ENCODE measurements at places on chromosomes 6 and 20. TPM values are rescaled to one million over a fixed set of nuclear protein-coding genes. Genes with fewer than 3 reads are reported as not detected.

C20orf202 gene
- not detected for total RNA-seq

SNAP25 gene
- total RNA-seq = 0.67 TPM

DNA sequence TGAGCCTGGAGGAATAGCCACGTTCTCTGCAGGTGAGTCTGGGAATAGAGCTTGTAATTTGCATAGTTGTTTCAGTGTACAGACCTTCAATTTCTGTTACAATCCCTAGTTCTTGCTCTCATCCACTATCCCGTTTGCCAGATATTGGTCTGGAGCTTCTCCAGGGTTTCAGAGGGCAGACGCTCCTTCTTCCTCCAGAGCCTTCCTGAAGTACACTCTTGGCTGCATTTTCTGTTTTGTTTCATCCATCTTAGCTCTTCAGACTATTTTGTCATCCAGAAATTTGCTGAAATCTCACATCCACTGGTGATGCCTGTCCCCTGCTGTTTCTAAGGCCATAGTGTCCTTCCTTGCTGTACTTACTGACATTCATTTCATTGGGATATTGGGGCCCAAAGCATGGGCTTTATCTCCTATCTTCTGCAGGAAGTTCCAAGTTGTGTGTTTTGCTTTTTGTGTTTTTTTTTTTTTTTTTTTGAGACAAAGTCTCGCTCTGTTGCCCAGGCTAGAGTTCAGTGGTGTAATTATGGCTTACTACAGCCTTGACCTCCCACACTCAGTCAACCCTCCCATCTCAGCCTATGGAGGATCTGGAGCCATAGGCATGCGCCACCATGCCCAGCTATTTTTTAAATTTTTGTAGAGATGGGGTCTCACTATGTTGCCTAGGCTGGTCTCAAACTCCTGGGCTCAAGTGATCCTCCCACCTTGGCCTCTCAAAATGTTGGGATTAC, 18.7 kb downstream of the CDS2 start:
- no peak for DNase-seq

GRCh38 chr20:33575282-33575681, 85.4 kb downstream of the CBFA2T2 start:
- no peak for DNase-seq

GRCh38 chr6:39362487-39362865, 40.0 kb upstream of the KCNK16 start:
- no peak for DNase-seq

- DNase-seq = no peak
These were observed 55.1 kb upstream of the LOC128125822 start for GRCh38 chr6:63517221-63517620.

DNA sequence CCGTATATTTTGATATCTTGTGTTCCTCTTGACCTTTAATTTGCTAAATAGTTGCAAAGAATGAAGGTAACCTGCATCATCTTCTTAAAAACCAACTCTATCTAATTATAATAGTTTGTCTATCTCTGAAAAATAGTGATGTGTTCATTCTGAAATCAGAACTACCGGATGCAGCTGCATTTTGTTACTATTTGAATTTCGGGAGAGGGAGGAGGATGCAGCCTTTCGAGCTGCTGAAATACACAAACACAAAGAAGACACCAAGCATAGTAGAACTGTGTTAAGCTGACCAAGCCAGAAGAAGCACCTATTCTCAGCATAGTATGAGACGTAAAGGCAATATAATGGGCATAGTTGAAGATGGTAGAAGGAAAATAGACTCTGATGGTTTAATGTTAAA, 33.1 kb downstream of the PTPN1 start:
- DNase-seq = no peak

BPI gene
- total RNA-seq = not detected

DNA sequence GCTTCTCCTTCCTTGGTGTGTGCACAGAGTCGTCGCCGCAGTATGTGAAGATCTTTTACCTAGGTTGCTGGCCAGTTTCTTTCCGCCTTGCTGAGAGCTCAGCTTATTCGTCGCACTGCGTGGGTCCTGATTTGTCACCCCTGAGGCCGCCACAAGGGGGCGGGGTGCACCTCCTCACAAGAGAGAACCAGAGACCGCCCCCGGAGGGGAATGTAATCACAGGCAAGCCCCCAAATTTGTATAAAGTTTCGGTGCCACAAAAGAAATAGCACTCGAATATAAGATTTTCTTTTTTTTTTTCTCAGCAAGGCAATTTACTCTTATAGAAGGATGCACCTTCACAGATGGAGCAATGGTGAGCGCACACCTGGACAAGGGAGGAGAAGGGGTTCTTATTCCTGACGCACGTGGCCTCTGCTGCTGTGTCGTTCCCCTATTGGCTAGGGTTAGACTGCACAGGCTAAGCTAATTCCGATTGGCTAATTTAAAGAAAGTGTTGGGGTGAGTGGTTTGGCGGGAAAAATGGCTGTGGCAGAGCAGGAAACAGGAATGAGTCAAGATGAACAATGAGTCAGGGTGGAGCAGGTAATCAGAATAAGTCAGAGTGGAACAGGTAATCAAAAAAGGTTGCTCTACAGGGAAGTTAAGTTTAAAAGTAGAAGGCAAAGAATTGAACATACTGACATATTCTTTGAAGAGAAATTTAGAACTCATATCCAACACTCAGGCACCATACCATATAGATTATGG, 19.5 kb downstream of the NCOA3 start:
- DNase-seq = peak; percentile 38

CEP250 gene
- 60.8 TPM for total RNA-seq

DDRGK1 gene
- 76.8 TPM for total RNA-seq

MED23 gene
- total RNA-seq = 25.5 TPM

TFEB gene
- total RNA-seq = 11.7 TPM

ALDH8A1 gene
- total RNA-seq = 0.24 TPM

- no peak for DNase-seq
These were observed 585.3 kb upstream of the BTBD3 start for GRCh38 chr20:11332381-11332780.

DNA sequence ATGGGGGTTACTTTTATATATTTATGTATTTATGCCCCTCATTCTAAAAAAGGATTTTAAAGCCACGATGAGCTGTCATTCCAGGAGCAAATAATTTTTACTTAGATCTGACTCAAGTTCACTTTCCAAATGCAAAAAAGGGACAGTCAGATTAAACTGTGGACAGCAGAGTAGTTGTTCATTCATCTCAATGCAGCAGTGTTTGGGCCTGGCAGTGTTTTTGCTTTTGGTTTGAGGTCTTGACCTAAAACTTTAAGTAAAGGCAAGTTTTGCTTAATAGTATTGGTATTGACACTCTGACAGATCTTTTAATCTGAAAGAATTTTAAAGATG, 13.9 kb downstream of the JARID2 start:
- no peak for DNase-seq

GRCh38 chr6:1901556-1901955, 291.8 kb downstream of the FOXC1 start:
- no peak for DNase-seq

DNA sequence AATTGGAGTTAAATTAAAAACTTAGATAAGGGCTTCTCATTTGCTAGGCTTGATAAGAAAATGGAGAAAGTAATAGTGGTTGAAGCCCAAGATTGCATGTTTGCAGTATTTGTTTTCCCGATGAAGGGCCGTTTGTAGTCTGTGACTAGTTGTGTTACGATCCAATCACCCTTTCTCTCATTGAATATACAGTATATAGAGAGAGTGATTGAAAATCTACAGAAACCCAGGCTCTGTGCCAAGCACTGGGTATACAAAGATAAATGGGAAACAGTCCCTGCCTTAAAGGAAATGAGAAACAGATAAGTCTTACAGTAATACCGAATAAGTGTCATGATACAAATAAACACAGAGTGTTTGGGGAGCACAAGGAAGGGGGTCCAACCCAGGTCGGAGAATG, 55.2 kb upstream of the CDKAL1 start:
- DNase-seq = no peak

GRCh38 chr6:53702316-53702715, 36.8 kb upstream of the KLHL31 start:
- DNase-seq = no peak

DNA sequence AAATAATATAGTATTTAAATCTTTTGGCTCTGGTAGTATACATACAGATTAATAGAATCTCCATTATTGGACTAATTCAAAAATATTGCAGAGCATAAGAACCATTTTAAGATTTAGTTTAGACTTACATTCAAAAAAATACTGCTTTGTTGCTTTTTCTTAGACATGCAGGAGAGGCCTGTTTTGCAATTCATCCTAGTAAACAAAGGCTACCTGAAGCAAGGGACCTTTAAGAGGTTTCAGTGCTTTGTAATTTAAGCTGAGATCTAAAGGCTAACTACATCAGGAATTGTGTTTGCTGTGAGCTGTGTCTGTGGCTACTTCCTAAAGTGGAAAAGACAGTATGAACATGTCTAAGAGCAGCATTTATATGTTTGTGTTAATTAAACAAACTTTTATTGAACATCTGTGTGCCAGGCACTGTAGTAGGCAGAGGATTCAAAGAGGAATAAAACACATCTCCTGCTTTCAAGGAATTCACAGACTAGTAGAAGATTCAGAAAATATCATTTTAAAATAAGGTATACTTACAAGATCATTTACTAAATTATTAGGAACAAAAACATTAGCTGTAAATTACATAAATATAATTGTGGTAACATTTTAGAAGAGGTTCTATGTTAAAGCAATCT, 29.1 kb upstream of the CALHM6 start:
- no peak for DNase-seq

GRCh38 chr20:60001108-60001507, 42.9 kb downstream of the CDH26 start:
- DNase-seq = no peak

GRCh38 chr6:53795702-53796450, 1.1 kb downstream of the LRRC1 start:
- peak; percentile 18 for DNase-seq

- DNase-seq = no peak
These were observed 104.8 kb upstream of the PTPN1 start for GRCh38 chr20:50405235-50405914.

- no peak for DNase-seq
These were observed 45.9 kb upstream of the CDH22 start for GRCh38 chr20:46354207-46354555.

SLC17A1 gene
- total RNA-seq = not detected

- no peak for DNase-seq
These were observed 44.7 kb upstream of the THEMIS start for GRCh38 chr6:127945434-127946097.

SLC26A8 gene
- total RNA-seq = not detected

SLC35F1 gene
- total RNA-seq = 0.14 TPM

Measured in activated CD4-positive, alpha-beta memory T cell treated with anti-CD3 and anti-CD28 coated beads for 36 hours (primary cell).